ENCODE measurements at places on chromosomes 2 and 18.

DNA sequence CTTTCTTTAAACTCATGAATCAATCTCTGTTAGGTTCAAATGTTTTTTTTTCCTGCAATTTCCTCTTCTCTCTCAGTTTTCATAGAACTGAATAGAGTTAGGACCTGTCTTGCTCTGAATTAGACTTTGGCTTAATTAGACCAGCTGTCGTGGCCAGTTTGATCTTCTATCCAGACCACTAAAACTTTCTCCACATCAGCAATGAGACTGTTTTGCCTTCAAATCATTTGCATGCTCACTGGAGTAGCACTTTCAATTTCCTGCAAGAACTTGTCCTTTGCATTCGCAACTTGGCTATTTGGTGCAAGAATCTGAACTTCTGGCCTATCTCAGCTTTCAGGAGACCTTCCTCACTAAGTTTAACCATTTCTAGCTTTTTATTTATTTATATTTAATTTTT is 2002.2 kb upstream of the PIK3C3 start:
- DNase-seq: no peak

DNA sequence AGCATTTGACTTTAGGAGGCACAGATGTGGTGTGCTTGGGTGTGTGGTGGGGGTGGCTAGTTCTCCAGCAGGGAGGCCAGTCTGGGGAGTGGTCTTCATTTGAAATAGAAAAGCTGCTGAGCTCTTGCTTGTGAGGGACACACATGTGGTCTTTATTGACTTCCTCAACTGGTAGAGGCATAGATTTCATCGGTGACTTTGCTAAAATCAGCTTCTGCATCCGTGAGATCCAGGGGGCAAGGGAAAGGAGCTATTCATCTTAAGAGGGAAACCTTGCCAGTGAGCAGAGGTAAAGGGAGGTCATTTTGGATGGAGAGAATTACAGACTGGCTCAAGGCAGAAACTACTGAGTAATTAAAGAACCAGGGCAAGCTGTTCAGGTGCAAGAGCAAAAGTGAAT is 4.7 kb downstream of the MAPRE3 start:
- DNase-seq: no peak

DNA sequence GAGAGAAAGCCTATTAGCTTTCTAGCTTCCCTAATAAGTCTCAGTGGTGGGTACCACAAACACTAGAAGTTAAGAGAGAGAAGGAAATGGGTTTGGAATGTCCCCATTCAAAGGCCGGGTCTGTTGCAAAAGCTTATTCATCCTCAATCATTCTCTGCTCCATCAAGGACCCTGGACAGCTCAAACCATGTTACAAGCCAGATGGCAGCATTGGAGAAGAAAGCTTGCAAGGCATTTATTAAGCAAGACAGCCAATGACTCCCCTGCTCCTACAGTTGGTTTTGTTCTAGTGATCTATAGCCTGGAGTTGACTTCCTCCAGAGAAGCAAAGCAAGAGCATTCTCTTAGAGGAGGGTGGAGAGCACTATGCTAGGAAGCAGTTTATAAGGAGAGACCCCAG is 86.9 kb upstream of the LMAN1 start:
- DNase-seq: no peak

DNA sequence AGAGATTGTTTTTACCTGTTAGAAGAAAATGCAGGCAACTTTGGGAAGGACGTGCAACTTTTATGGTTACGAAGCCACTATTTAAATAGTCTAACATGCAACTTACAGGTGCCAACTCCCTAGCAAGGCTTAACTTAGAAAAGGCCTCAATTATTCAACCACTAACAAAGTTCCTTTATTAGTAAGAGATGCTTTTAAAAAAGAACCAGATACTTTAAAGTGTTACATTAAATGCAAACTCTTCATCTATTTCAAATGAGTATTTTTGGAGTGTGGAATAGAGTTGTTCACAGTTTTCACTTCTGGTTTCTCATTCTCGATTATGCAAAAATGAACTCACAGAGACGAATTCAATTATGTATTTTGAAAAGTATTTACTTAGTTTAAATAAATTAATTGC is 51.7 kb downstream of the PELI1 start:
- no peak for DNase-seq

DNA sequence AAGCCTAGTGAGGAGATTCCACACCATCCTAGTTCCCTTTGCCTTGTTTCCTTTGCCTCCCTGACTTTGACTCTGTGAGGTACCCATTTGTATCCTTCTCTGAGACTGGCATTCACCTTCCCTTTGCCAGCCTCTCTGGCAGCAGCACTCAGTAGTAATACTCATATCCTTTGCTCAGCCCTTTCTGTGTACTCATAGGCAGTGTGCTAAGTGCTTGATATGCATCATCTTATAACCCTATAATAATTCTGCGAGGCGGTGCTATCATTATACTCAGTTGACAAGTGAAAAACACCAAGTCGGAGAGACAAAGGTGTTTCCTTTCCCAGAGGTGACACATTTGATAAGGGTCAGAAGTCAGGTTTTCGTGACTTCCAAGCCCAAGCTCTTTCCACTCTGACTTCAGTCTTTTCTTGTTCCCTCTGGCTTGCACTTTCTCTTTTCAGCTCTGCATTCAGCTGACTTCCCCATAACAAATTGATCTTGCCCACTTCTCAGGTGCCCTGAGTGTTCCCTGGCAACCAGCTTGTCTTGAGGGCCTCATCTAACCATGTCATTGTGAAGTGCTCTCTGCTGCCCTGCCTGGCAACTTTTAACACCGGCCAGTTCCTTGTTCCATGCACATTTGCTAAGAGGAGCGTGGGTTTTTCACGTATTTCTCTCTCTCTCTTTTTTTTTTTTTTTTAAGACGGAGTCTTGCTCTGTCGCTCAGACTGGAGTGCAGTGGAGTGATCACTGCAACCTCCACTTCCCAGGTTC is 94.5 kb upstream of the UPP2 start:
- peak; percentile 15 for DNase-seq

DNA sequence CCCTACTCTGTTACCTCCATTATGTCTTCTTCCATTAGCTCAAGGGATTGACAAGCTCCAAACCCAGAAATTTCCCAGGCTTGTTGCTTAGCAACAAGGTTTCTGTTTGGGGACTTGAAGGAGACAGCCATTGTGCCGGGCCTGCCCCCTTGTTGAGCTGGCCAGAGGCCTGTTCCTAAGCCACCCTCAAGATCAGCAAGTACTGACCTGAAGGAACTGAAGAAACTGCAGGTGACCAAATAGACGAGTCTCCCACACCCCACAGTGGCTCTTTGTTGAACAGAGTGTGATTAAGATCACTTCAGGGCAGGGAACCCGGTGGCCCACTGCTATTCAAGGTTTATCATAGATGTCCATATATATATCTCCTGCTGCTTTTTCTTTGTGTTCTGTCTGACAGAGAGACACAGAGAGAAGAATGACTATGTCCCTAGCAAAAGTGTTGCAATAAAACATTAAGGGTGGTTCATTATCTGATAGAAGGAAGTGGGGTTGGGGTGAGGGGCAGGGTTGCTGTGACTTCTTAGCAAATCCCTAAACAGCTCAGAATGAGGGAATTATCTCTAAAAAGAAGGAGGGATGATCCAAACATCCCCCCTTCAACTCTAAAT is 69.2 kb downstream of the RNF144A start:
- DNase-seq: no peak

- DNase-seq: no peak
Measured at GRCh38 chr2:239178484-239178883, 222.3 kb downstream of the HDAC4 start.

DNA sequence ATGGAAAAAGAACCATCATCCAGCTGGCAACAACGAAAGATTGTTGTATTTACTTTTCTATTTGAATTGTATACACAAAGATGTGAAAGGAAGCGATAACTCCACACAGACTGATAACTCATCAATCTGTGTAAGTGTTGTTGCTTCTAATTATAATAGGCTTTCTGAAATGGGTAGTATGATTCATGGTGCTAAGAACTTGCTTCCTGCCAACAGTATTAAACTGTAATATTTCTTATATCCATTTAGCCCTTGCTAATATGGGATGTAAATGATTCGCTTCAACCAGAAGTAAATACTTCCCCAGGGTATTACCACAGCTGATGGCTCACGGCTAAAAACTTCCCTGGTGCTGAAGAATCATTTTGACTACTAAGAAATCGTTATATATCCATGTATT is 70.2 kb downstream of the TMEM163 start:
- DNase-seq: no peak

DNA sequence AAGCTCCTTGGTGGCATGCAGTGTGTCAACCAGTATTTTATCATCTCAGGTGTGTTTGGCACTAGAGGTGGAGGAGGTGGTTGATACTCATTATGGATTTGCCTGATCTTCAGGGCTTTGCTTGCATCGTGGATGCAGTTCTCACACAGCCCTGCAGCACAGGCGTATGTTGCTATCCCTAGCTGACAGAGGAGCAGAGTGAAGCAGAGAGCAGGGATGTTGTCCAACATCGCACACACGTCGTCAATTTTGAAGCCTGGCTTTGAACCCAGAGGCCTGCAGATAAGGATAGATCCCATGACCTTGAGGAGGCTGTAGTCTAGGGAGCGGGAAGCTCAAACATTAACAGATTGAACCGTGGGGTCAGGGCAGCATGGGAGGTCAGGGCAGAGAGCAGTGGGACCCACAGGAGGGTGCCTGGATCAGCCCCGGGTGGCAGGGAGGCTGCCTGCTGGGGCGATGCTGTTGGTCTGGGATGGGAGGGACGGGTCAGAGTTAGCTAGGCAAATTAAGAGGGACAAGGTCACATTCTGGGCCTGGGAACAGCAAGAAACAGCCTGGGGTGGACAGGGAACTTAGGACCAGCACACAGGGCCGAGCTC is 4.2 kb downstream of the RNF144A start:
- DNase-seq: no peak

GRCh38 chr2:60992985-60993392 is 24.5 kb upstream of the PEX13 start:
- DNase-seq: no peak

DNA sequence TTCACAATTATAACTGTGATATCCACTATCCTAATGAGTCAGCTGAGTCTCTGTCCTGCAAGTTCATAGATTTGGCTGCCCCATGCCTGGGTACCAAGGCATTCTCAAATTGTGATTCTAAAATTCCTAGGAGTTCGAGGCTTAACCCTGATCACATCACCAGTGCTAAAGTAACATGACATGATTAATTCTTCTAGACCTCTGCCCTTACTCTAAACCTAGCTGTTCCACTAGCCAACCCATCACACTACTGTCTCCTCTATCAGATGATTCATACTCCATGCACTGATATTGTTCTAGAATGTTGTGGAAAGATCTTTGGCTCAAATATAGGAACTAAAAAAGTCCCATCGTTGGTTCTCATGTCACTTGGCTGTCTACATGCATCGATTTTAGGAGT is 487.6 kb downstream of the PIK3C3 start:
- no peak for DNase-seq

DNA sequence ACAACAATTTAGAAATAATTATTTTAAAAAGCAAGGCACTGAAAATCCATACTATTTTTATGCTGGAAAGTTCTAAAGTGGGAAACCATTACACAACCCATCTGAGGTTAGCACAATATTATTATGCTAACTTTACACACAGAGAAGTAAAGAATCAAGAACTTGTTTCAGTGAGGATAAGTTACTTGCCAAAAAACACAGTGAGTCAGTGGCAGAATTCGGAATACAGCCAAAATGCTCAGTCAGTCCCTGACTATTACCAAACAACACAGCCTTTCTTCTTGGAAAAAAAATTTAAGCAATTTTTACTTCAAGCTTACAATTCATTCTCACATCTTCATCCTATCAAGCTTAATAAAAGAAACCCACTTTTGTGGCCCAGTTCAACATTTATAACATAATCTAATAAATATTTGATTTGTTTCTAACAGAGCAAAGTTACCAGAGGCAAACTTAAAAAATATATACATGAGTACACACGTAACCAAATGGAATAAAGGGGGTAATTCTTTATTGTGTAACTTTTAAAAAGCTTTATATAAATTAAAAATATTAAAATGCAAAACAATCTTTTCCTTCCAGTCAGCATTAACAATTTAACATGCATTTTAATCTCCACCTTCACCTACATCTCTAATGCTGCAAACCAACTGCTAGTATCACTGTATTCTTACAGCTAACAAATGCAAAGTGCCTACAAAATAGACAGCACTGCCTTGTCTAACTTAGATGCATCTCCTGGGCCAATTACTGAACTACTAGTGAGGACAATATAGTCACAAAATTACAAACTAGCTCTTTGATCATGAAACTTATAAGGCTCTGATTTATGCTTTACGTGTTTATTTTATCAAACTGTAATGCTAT is 55.2 kb downstream of the CCDC88A start:
- no peak for DNase-seq

- no peak for DNase-seq
Measured at GRCh38 chr18:73615506-73615905, 532.1 kb downstream of the FBXO15 start.

- no peak for DNase-seq
Measured at GRCh38 chr2:40488101-40488601, 36.3 kb upstream of the SLC8A1 start.

GRCh38 chr18:80105369-80106167 is 3.5 kb upstream of the ADNP2 start:
- no peak for DNase-seq

- no peak for DNase-seq
Measured at GRCh38 chr18:57655740-57656139, 34.1 kb upstream of the NARS1 start.

GRCh38 chr2:33246432-33246831 is 230.0 kb upstream of the RASGRP3 start:
- no peak for DNase-seq

DNA sequence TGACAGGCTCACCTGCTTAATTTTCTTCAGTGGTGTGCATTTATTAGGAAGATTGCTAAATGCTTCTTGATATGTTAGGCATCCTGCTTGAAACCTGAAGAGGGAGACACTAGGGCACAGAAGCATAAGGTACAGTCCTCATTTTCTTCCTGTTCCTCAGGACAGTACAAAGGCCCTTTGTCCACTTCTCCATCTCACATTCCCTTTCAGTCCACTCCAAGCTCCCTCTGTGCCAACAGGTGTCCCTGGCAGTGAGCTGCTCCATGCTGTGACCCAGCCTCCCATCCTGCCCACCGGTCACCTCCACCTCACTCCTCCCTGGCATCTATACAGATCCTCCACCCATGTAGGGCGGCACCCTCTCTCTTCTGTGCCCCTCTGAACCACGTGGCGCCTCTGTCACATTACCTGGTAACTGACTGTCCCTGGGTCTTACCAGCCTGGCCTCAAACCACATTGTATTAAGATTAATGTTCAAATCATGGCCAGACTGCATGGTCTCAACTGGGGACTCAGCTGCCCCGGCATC is 162.8 kb downstream of the VAPA start:
- DNase-seq: no peak

All from NCI-H187 (cell line).